ENCODE measurements at places on chromosomes 6 and 20. TPM values are rescaled to one million over a fixed set of nuclear protein-coding genes. Genes with fewer than 3 reads are reported as not detected.

Gene STMN3
- polyA plus RNA-seq: 20.3 TPM

- peaks cover 2% of the 10 kb centered on the region for H3K4me1 ChIP-seq
- peak overlapping the region; percentile 29 for H3K27ac ChIP-seq
- no peaks in the 10 kb centered on the region for H3K27me3 ChIP-seq
- DNase-seq: peak; percentile 27
- H3K4me3 ChIP-seq: peak overlapping the region; percentile 65
These were observed 1.2 kb downstream of the ABHD12 start for GRCh38 chr20:25389401-25389857.

Gene ZC3H12D
- polyA plus RNA-seq: 0.23 TPM

Gene SLC22A7
- polyA plus RNA-seq: not detected

GRCh38 chr20:47106786-47107185, 212.1 kb downstream of the EYA2 start:
- H3K4me3 ChIP-seq: no peak overlapping the region
- H3K36me3 ChIP-seq: no peaks in the 10 kb centered on the region
- H3K27me3 ChIP-seq: no peaks in the 10 kb centered on the region
- DNase-seq: peak; percentile 49
- peaks cover 2% of the 10 kb centered on the region for H3K4me1 ChIP-seq
- no peak overlapping the region for H3K27ac ChIP-seq

Measured in muscle of leg (tissue), 16 donors.